Fibroblast of skin of abdomen (primary cell): ENCODE measurements at places on chromosomes 2 and 18.

DNA sequence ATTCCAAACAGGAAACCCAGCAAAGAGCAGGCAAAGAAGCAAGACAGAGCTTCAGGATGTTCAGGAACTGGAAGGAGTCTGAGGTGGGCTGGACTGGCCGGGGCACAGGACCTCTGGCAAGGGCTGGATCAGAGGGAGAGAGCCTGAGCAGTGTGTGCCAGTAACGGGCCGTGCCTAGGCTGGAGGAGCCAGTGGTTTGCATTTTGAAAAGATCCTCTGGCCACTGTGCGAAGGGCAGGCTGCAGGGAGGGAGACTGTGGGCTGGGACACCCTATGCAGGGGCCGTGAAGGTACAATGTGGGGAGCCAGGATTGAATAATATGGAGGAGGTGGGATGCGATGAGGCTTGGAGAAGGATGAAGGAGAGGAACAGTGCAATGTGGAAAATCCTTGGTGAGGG, 6.2 kb upstream of the SDC1 start:
- DNase-seq = no peak

GRCh38 chr18:39489431-39489830, 1923.8 kb upstream of the CELF4 start:
- DNase-seq = no peak

GRCh38 chr2:6877402-6878304, at the start of gene RSAD2:
TSS of gene RSAD2 (plus strand) at chr2:6877777. CDS start at chr2:6877801, 24 bp downstream.
- DNase-seq = peak; percentile 33

- DNase-seq = no peak
These were observed 37.7 kb downstream of the CD302 start for GRCh38 chr2:159760326-159760725.

- DNase-seq = no peak
These were observed 4.8 kb upstream of the LYPD6B start for GRCh38 chr2:149033716-149034115.

DNA sequence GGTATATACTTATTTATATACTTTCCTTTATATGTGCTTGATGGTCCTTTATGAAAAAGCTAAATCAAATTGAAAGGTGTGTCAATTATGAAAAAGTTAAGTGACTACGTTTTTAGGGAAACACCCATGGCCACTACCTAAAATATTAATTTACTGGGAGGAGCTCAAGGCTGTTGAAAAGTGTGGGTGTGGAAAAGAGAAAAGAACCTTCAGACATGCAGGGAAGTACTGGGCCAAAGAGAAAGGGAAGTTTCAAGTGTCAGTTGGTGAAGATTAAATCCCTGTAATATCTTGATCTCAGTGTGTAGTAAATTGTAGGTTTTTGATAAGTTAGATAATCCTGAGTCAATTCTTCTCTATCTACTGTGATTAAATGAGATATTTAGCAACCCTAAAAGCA, 6.2 kb upstream of the GKN1 start:
- DNase-seq = no peak

- no peak for DNase-seq
These were observed 2.2 kb downstream of the TWIST2 start for GRCh38 chr2:238850091-238850490.

DNA sequence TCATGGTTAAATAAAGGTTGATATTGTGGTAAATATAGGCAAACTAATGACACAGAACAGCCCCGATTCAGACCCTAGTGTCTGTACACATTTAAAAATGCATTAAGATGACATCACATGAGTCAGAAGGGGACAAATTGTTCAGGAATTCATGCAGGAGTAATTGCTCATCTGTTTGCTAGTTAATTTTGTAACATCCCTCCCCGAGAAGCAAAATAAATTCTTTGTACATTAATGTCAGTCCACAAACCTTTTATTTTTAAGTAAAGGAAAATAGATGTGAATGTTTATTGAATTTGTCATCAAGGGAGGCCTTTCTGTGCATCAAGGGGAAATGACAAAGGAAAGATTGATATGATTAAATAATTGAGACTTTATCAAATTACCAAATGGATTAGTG, 69.9 kb downstream of the SH3BP4 start:
- DNase-seq = peak; percentile 94

- no peak for DNase-seq
These were observed 62.8 kb upstream of the LAPTM4A start for GRCh38 chr2:20113986-20114938.

GRCh38 chr2:16194931-16195680, 254.8 kb downstream of the MYCN start:
- no peak for DNase-seq

DNA sequence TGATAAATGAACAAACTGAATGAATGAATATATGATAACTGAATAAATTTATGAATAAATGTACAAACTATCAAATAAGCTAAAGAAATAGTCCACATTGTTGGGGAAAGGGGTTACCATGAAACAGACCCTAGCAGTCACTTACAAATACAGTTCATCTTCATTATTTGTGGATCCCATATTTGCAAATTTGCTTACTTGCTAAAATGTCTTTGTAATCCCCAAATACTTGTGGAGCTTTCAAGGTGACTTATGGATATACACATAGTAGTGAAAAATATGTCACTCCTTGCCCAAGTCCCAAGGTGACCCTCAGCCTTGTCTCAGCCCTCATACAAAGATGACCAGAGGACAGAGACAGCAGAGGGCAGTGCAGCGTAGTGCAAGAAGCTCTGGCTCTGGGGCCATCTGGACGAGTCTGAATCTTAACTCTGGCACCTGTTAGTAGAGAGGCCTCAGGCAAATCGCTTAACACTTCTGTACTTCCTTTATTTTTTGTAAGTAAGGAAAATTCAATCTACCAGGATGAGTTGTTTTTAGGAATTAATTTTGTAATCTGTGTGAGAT, 3.1 kb downstream of the PAIP2B start:
- DNase-seq = peak; percentile 8

- DNase-seq = peak; percentile 58
These were observed 239.6 kb downstream of the CDH20 start for GRCh38 chr18:61572871-61573270.

DNA sequence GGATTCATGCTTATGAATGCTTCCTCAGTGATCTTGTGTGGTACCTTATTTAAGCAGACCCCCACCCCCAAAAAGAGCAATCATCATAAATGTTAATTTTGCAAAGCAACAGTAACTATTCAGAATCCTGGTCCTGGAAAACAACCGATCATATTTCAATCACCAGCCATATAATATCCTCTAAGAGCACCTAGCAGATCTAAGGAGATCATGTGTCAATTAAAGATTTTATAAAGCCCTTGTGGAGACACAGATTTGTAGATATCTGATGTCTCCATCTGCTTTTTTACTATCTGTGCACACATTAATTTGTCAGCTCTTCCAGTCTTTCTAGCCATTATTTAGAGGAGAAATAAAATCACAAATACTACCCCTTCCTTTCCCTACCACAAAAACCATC, 423.7 kb downstream of the TGIF1 start:
- no peak for DNase-seq

- DNase-seq = no peak
These were observed 295.1 kb downstream of the CNTNAP5 start for GRCh38 chr2:124320051-124320688.

DNA sequence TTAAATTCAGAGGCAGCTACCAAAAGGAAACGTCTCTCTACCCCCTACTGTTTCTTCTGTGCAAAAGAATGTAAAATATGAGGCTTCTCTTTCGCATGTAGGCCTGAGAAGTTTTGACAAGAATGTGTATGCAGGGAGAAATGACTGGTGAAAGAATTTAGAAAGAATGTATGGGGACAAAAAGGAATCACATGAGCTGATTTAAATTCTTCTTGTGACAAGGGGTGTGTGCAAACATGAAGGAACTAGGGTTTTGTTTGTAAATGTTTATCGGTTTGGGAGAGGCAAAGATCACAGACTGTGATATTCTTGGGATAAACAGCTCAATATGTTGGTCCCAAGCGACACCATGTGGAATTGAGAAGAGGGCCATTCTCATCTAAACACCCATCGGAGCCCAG, 345.2 kb upstream of the VRK2 start:
- peak; percentile 62 for DNase-seq

DNA sequence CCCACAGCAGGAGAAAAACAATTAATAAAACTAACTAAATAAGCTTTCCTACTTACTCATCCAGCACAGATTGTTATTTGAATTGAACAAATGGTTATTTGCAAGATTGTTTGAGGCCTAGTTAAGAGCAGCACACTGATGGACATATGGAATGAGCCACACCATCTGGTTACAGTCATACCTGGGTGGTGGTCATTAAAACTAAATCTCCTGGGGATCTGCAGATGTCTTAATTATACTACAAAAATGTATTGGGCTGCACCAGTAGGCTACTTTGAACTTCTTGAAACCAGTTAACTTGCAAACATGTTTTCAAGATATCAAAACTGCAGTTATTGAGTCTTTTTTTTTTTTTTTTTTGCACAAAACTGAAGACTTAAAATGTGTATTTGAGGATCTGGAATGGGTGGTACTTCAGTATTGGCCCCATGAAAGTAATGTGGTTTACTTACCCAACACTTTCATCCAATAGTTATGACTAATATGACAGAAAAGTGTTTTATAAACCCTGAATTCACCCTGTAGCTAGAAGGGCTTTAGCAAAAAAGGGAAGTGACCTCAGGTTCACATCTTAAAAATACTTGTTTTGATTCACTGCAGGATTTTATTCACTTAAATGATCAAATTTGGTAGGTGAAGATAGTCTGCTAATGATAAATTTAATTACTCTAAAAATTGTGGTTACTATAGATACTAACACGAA, 10.8 kb downstream of the AGFG1 start:
- DNase-seq = peak; percentile 35

- no peak for DNase-seq
These were observed 7.3 kb downstream of the GATA6 start for GRCh38 chr18:22176420-22177326.

GRCh38 chr2:187774551-187775071, 220.4 kb upstream of the TFPI start:
- peak; percentile 81 for DNase-seq

DNA sequence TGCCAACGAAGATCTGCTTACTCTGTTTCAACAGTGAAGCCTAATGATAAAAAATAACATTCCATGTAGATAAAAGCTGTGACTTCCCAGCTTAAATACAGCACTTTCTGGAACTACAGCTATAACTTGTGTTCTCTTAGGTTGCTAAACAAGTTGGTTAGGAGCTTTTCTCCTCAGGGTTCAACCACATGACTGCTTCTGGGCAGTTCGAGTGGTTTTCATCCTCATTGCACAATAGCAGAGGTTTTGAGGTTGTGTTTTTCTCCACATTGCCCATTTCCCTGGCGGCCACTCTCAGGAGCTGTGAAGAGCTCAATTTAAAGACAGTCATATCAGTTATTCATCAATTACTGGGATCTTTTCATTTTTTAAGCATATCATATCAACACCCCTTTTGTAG, 102.2 kb upstream of the CYP1B1 start:
- DNase-seq = no peak
